CD4-positive, alpha-beta T cell treated with Interleukin-12 subunit alpha and Interleukin-12 subunit beta, for 1 hour (primary cell): ENCODE measurements at places on chromosomes 2 and 18.

DNA sequence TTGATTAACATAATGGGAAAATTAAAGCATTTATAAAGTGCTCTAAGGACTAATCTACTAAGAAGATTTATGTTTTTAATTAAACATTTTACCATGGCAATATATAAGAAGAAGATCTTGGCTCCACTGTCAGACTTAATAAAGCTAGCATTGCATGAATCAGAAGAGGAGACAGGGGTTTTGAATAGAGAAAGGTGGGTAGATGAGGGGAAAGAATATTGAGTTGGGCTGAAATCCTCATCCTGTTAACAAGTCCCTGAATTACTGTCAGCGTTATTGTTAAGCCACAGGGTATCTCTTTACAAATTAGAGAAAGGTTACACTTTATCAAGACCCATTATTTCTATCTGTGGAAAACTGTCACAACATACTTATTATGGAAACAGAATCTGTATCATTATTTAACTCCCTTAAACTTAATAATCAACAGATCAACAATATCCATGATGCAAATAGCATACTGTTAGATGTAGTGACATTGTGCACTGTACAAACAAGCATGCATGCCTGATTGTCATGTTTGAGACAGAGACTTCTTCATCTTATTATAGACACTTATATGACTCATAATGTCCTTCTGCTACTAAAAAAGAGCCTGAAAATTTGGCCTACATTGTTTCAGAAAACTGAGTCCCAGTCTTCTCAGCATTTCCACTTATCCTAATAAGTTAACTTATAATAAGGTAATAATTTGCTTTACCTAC lies 304.1 kb downstream of the NRXN1 start:
- DNase-seq, result no peak

GRCh38 chr18:12362473-12363174 lies 14.4 kb downstream of the AFG3L2 start:
- no peak for DNase-seq

DNA sequence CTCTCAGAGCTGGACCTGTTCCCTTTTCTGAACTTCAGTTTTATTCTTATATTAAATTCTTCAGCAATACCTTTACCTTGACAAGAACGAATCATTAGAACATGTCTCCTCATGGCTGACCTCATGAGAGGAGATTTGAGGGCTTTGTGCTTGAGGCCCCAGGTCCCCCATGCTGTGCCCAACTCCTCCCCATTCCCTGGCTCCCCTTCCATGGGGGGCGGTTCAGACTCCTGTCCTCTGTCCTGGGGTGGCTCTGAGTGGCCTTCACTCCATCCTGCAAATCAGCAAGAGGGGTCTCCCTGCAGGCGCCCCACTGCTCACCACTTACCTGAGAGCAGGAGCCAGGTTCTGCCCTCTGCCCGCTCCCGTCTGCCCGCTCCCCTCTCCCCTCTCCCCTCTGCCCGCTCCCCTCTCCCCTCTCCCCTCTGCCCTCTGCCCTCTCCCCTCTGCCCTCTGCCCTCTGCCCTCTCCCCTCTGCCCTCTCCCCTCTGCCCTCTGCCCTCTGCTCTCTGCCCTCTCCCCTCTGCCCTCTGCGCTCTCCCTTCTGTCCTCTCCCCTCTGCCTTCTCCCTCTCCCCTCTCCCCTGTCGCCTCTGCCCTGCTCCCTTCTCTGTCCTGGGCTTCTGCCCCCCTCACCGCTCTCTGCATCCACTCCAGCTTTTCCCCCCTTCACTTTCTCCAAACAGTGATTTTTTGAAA lies 98.7 kb upstream of the ALKAL2 start:
- no peak for DNase-seq

- DNase-seq, result no peak
These were observed 22.0 kb downstream of the AP1S3 start for GRCh38 chr2:223815186-223815883.

DNA sequence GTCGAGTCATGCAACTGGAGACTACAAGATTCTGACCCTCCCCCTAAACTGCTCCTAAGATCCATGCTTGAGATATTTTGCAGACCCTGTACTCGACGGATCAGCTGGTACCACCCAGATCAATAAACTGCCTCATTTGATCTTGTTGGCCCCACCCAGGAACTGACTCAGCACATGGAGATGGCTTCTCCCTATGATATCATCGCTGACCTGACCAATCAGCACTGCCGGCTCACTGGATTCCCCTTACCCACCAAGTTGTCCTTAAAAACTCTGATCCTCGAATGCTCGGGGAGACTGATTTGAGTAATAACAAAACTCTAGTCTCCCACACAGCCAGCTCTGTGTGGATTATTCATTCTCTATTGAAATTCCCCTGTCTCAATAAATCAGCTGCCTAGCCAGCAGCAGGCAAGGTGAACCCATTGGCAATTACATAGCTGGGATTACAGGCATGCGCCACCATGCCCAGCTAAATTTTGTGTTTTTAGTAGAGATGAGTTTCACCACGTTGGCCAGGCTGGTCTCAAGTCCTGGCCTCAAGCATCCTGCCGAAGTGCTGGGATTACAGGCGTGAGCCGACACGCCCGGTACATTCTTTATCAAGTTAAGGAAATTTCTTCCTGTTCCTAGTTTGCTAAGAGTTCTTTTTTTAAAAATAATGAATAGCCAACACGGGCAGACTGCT lies 43.6 kb downstream of the VPS54 start:
- DNase-seq, result no peak

- DNase-seq, result no peak
These were observed 8.5 kb upstream of the GMPPA start for GRCh38 chr2:219490186-219490585.
